ENCODE measurements at places on chromosomes 16 and 17. TPM values are rescaled to one million over a fixed set of nuclear protein-coding genes. Genes with fewer than 3 reads are reported as not detected.

DNA sequence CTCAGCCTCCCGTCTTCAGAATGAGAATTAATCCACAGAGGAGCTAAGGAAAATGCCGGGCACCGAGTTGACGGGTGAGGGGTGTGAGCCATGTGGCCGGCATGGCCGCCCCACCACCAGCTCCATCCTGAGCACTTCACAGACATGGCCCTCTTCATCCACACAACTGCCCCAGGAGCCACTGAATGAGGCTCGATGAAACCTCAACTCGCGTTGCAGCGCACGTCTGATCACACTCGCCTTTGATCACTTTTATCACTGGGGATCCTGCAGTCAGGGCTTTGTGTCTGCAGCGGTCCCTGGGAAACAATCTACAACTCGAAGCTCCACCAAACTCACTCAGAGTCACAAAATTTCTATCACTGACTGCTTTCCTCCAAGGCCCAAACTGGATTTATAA, 46.7 kb upstream of the CDR2 start:
- DNase-seq = no peak

KIF18B gene
- 2.0 TPM for total RNA-seq

DNA sequence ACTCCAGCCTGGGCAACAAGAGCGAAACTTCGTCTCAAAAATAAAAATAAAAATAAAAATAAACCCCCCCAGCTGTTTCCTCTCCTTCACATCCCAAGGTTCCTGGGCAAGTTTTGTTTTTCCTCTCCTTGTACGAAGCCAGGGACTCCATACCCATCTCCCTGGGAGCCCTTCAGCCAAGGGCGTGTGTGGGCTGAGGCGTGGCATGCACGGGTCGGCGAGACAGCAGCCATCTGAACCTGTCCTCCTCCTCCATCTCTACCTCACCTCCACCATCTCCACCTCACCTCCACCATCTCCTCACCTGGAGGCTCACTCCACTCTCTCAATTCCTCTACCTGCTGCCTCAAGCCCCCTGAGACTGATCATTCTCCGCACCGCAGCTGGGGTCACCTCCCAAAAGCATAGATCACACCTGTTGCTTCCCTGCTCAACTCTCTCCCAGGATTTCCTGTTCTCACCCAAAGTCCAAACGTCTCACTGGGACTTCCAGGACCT, 16.9 kb downstream of the AANAT start:
- no peak for DNase-seq

DNA sequence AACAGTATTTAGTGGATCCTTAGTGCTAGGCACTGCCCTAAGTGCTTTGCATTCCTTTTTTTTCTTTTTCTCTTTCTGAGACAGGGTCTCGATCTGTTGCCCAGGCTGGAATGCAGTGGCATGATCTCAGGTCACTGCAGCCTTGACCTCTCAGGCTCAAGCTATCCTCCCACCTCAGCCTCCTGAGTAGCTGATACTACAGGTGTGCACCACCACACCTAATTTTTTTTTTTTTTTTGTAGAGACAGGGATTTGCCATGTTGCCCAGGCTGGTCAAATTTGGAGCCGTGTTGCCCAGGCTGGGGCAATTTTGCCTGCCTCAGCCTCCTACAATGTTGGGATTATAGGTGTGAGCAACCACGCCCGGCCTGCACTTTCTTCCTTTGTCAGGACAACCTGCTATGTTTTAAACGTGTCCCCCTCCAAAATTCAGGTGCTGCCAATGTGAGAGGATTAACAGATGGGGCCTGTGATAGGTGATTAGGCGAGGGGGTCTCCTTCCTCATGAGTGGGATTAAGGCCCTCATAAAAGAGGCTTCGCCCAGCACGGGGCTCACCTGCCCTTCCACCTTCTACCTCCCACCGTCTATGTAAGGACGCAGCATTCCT, 5.4 kb downstream of the NQO1 start:
- DNase-seq = no peak

DNA sequence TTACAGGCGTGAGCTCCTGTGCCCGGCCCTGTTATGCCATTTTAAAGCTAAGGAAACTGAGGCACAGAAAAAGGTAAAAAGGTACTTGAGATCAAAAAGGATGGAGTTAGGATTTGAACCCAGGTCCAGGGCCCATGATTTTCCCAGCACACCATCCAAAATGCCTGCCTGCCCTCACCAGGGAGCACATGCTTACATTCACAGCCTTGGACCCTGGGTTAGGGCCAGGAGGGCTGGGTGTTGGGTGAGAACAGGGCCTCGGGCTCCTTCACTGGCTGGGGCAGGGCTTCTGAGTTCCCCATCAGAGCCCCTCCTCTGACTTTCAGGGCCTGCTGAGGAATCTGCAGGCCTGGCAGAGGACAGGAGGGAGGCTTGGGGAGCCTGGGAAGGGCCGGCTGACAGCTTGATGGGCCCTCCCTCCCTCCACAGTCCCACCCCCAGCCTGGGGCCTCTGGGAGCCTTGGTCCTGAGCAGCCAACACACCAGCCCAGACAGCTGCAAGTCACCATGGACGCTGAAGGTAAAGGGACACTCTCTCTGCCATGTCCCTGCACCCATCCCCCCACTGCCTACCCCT, at the start of gene QPRT:
TSS of gene QPRT (plus strand) at position 490 of the 577 bp plus-strand sequence. CDS start at position 508, 18 bp downstream.
- no peak for DNase-seq

KRT9 gene
- total RNA-seq = 0.42 TPM

DNA sequence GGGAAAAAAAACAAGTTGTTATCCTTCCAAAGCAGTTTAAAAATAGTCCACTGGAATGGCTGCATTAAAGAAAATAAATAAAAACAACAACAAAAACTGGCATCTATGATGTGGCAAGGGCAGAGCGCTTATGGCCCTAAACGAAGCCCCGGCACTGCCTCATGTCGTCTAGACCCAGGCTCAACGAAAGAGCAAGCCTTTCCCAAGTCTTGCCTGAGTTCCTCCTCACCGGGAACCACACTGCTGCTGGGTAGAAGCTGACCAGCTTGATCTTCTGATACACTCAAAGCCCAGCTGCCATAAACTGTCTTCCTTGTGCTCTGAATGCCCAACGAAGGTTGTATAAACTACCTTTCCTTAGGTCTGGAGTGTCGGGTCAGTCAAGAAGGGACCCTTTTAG, 37.0 kb downstream of the NDEL1 start:
- DNase-seq = no peak

- DNase-seq = no peak
These were observed 110.4 kb upstream of the PMFBP1 start for GRCh38 chr16:72282362-72282761.

SDR42E2 gene
- not detected for total RNA-seq

DNA sequence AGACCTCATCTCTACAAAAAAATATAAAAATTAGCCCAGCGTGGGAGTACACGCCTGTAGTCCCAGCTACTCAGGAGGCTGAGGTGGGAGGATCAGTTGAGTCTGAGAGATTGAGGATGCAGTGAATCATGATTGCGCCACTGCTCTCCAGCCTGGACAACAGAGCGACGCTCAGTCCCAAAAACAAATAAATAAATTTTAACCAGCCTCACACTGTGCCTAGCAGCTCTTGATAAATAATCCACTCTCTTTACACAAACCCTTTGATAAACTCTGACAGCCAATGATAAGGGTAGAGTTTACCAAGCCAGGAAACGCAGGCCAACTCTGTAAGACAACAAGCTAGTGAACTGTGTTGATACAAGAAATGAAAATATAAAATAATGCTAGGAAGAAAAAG, 32.7 kb downstream of the LITAF start:
- no peak for DNase-seq

DNA sequence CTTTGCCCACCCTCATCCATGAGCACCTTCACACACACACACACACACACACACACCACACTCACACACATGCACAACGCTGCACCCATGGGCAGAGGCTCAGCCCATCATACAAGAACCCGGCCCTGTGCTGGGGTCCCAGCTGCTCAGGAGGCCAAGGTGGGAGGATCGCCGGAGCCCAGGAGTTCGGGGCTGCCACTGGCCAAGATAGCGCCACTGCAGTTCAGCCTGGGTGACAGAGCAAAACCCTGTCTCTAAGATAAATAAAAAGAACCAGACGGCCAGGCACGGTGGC, 3.4 kb upstream of the FSCN2 start:
- no peak for DNase-seq

- DNase-seq = no peak
These were observed 13.2 kb downstream of the TMEM11 start for GRCh38 chr17:21200590-21201297.

DNA sequence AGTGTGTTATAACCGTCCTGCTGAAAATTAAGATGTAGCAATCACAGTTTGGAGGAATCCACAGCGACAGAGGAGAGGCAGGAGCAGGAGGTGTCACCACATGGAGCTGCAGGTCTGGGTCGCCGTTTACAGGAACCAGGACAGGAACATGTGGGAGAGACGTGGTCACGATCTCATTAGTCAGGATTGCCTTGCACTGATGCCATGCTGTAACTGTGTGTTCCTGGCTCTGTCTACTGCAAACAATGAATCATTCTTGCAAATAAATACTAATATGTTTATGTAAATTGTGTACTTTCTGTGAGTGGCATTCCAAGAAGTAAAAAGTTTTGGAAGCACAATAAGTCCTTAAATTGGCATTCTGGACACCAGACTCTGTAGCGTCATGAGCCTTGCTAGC, 271.8 kb downstream of the CPPED1 start:
- no peak for DNase-seq

KIAA0753 gene
- 27.5 TPM for total RNA-seq

GRCh38 chr16:57367116-57367752, 5.1 kb upstream of the CX3CL1 start:
- no peak for DNase-seq

DNA sequence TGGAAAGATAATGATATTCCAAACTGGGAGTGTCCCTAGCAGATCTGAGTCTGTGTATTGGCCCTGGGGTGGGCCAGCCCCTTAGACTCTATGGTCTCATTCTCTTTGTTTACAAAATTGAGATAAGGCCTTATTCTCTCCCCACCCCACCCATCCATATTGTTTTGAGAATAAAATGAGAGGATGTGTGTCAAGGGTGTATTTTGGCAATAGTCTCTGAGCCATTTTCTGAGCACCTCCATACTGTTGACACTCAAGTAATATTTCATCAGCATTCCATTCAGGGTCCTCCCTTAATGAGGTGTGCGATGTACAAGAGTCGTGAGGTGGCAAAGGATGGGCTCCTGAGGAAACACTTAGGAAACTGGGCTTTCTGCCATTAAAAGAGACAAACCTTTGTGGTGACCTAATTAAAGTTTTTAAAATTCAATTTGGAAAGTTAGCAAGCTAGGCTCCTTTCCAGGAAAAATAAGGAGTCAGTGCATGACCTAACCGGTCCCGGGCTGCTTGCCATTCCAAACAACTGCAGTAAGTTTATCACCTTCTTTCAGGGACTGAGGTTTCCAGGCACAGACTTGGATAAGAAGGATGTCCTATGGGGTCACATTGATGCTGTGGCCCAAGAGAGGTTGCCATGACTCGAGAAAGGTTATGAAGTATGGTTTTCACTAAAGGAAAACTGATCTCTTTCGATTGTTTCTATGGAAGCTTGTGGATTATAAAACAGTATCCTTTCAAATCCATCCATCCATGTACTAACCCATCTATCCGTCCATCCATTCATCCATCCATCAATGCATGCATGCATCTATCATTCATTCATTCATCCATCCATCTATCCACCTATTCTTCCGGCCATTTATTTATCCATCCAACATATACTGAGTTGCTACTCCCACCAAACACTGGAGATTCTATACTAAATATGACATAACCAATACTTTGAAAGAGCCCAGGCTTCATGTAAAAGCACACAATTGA, 443.3 kb downstream of the UTP18 start:
- DNase-seq = peak; percentile 18

DNA sequence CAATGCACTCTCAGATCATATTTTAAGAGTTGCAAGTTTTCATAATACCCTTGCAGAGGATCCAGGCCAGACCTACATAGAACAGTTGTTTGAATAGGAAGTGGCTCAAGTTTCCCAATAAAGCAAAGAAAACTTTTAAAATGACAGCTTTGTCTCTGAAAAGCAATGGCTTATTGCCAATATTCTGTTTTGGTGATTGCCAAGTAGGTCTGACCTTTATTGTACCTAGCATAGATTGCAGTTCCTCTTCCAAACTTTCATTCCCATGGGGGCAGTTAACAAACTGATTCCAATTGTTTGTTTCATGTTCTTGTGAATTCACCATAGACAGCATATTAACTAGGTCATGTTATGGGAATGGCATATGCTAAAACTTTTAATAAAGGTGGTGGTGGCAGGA, 664.6 kb upstream of the CA10 start:
- DNase-seq = no peak

- no peak for DNase-seq
These were observed 21.6 kb downstream of the VASN start for GRCh38 chr16:4393240-4393600.

GRCh38 chr17:163514-164098, 17.8 kb downstream of the DOC2B start:
- no peak for DNase-seq

LRRC75A gene
- total RNA-seq = 3.7 TPM

TADA2A gene
- 14.7 TPM for total RNA-seq

CPSF4L gene
- total RNA-seq = not detected

GRCh38 chr17:63191610-63192009, 225.6 kb downstream of the TANC2 start:
- no peak for DNase-seq

DNA sequence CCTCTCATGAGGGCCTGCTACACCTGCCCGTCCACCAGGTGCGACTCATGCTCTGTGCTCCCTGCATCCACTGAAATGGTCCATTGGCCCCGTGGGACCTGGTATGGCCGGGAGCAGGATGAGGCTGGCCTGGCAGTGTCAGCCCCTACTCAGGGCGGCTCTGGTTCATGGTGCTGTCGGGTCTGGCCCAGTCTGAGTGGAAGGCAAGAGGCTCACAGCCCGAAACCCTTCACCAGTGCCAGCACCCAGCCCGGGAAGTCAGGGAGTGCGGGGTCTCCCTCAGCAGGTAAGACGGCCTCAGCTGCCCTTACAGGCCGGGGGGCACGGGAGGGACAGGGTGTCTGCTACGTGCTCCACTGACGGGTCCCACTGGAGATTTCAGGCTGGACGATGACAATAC, 40.5 kb upstream of the RASD1 start:
- DNase-seq = no peak

DNA sequence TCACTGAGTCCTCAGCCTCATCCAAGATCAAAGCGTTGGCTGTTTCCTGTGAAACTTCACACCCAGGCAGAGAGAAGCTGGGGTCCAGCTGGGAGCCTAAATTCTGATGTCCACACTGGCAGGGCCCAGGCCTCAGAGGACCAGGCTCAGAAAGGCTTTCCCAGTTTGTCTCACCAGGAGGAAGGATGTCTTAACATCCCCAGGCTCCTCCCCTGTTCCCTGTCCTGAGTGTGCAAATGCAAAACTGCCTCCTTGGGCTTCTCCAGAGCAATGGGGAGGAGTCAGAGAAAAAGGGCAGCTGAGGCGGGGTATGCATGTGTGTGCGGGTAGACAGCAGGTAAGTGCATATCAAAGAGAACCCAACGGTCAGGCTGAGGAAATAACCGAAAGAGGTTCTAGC, 45.7 kb downstream of the CUEDC1 start:
- no peak for DNase-seq

TP53TG3F gene
- not detected for total RNA-seq

AANAT gene
- not detected for total RNA-seq

- DNase-seq = no peak
These were observed 1131.0 kb upstream of the GOT2 start for GRCh38 chr16:59864981-59865666.

KCNH4 gene
- total RNA-seq = 0.21 TPM

KRT40 gene
- not detected for total RNA-seq

- no peak for DNase-seq
These were observed 4.4 kb upstream of the BAHCC1 start for GRCh38 chr17:81390873-81391255.
